Keratinocyte (primary cell): ENCODE measurements at places on chromosomes 13 and 19. TPM values are rescaled to one million over a fixed set of nuclear protein-coding genes. Genes with fewer than 3 reads are reported as not detected.

Gene TGFBR3L
- polyA plus RNA-seq: 0.28 to 0.72 TPM (median 0.68 TPM) in 3 replicates

Gene IL4I1
- 0.09 to 0.22 TPM (median 0.13 TPM) in 3 replicates for polyA plus RNA-seq

GRCh38 chr19:29782260-29782580 is 29.6 kb upstream of the CCNE1 start:
- H3K27ac ChIP-seq: no peak overlapping the region
- DNase-seq: no peak
- no peaks in the 10 kb centered on the region for H3K36me3 ChIP-seq
- peaks cover 6% of the 10 kb centered on the region for H3K27me3 ChIP-seq
- no peaks in the 10 kb centered on the region for H3K4me1 ChIP-seq
- H3K4me3 ChIP-seq: no peak overlapping the region

GRCh38 chr19:56476651-56477428 is at the start of gene ZNF667:
Gene ZNF667, minus strand, starts transcription at chr19:56477345. Its CDS starts 14,975 bp downstream, at chr19:56462370.
- H3K4me3 ChIP-seq: peak within 1 kb of the TSS; percentile 57
- peaks cover 2% of the 10 kb centered on the region for H3K36me3 ChIP-seq
- no peak for DNase-seq
- H3K4me1 ChIP-seq: no peaks in the 10 kb centered on the region

- no peaks in the 10 kb centered on the region for H3K36me3 ChIP-seq
- peak within 1 kb of the TSS; percentile 37 for H3K4me3 ChIP-seq
- DNase-seq: no peak
- H3K4me1 ChIP-seq: peaks cover 24% of the 10 kb centered on the region
- H3K27ac ChIP-seq: no peak within 1 kb of the TSS
- H3K27me3 ChIP-seq: peaks cover 30% of the 10 kb centered on the region
These were observed at the start of gene FGF14 for GRCh38 chr13:102401766-102402165. Gene FGF14, minus strand, starts transcription at chr13:102402048.

- no peak for DNase-seq
- H3K27ac ChIP-seq: no peak overlapping the region
- H3K27me3 ChIP-seq: no peaks in the 10 kb centered on the region
These were observed 48.9 kb downstream of the MYH14 start for GRCh38 chr19:50252111-50252886.

DNA sequence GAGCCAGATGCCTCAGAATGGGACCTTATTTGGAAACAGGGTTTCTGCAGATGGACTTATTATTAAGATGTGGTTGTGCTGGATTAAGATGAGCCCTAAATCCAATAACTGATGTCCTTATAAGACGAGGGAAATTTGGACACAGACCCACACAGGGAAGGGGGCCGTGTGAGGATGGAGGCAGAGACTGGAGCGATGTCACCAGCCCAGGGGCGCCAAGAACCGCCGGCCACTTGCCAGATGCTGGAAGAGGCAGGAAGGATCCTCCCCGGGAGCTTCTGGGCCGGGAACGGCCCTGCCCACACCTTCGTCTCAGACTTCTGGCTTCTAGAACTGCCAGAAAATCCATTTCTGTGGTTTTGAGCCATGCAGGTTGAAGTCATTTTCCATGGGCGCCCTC is 26.6 kb downstream of the GNG7 start:
- H3K36me3 ChIP-seq: no peaks in the 10 kb centered on the region
- no peak overlapping the region for H3K27ac ChIP-seq
- DNase-seq: no peak
- no peaks in the 10 kb centered on the region for H3K4me1 ChIP-seq

DNA sequence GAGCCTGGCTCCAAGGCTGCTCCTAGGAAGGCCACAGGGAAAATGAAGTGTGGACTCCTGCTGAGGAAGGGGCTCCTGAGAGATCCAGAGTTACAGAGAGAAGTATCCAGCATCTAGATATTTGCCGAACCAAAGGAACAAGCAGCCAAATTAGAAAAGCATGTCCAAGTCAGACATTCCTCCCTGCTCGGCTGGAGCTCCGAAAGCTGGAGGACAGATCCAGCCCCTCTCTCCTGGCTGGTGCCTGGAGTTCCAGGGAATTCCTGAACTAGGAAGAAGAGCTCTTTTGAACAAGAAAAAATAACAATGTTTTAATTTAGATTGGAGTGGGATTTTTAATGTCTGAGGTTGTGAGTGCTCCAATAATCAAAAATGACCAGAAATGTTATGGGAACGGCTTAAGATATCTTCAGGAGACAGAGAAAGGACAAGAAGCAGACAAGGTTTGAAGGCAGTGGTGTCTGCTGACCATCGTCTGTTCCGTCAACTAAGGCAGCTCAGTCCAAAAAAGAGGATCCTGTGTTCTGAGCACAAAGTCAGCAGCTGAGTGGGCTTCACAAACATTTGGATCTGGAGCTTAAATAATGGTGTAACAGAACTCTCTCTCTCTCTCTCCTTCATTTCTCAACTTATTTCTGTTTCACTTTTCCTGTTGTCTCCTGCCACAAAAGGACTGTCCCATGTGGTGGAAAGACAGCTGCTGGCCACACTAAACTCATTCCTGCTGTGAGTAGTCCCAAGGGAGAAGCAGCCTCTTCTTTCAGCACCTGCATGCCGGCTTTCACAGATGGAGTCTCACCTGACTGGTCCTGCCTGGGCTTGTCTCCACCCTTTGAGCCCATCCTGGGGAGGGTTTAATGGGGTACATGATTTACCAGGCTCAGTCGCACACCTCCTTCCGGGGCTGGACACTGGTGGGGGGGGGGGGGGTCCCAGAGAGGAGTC is 31.5 kb upstream of the IRS2 start:
- peaks cover 24% of the 10 kb centered on the region for H3K4me1 ChIP-seq
- H3K4me3 ChIP-seq: no peak overlapping the region
- H3K27ac ChIP-seq: no peak overlapping the region
- no peaks in the 10 kb centered on the region for H3K27me3 ChIP-seq
